Suprapubic skin (tissue), 4 donors: ENCODE measurements at places on chromosomes 6 and 20.

DNA sequence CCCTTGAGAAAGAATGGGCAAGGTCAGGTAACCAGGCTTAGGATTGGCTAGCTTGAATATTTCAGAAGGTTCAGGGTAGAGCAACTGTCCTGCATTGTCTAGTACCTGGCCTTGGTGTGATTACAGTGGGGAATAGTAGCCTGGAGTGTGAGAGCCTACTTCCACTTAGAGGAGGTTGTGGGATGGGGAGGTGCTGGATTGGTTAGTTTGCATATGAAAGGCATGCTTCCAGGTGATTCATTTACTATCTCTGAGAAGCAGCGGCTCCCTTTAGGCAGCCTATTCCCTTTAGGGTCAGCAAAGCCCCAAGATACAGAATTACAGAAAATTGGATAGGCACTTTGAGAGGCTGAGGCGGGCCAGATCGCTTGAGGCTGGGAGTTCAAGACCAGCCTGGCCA lies 25.0 kb upstream of the SCGN start:
- no peak for DNase-seq

DNA sequence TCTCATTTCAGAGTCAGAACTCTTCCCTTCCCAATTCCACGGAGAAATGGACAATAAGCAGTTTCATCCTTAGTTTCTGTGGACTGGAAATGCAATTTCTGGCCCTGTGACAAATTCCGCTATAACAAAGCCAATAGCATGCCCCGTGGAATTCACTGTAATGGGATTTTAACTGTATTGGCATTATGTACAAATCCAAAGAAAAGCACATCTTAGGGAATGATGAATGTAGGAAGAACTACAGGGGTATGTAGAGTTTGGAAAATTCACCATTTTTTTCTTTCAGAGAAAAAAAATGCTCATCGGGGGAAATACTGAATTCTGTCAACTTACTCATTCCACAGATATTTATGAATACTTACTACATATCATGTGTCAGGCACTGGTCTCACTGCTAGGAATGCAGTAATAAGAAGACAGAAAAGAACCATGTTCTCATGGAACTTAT lies 43.5 kb downstream of the KIF6 start:
- DNase-seq = no peak

- DNase-seq = no peak
Observed at GRCh38 chr6:89289710-89290109, 25.4 kb downstream of the GABRR2 start.

GRCh38 chr20:45176526-45177267 lies 2.0 kb downstream of the PI3 start:
- no peak for DNase-seq

GRCh38 chr20:44431502-44432234 lies 44.0 kb upstream of the TTPAL start:
- DNase-seq = no peak

DNA sequence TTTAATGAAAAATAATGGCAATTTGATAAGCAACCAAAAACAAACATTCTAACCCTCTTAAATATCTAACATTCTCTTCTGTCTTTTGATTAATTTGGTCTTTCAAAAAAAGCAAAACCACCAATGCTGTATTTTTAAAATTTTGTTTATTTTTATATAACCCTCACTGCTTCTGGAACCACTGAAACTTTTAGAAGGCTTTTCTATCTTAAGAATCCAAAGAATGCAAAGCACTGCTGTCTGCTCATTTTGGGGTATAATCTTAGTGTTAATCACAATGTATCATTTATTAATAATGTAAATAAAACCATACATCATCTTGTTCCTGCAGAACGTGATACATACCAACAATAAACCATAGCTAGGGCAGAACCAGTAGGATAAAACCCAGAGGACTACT lies 14.0 kb downstream of the STK38 start:
- no peak for DNase-seq

GRCh38 chr6:9537381-9537780 lies 877.5 kb downstream of the TFAP2A start:
- no peak for DNase-seq

GRCh38 chr6:123415844-123416468 lies 220.8 kb downstream of the TRDN start:
- DNase-seq = no peak

- no peak for DNase-seq
Observed at GRCh38 chr6:27428502-27428901, 39.9 kb downstream of the ZNF391 start.

DNA sequence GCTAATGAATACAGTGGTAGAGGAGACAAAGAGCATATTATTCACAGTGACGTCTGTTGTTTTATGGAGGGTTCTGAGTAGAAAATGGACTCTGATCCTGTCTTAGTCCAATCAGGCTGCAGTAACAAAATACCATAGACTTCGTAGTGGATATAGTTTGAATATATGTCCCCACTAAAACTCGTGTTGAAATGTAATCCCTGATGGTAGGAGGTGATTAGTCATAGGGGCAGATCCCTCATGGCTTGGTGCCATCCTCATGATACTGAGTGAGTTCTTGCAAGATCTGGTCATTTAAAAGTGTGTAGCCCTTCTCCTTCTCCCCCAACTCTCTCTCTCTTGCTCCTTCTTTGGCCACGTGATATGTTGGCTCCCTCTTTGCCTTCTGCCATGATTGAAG lies 82.5 kb downstream of the CD83 start:
- no peak for DNase-seq

- DNase-seq = no peak
Observed at GRCh38 chr20:24913076-24913628, 35.9 kb upstream of the CST7 start.

- no peak for DNase-seq
Observed at GRCh38 chr6:107314531-107314939, 144.8 kb downstream of the PDSS2 start.

- DNase-seq = no peak
Observed at GRCh38 chr6:20455251-20455940, 53.7 kb downstream of the E2F3 start.

GRCh38 chr6:84728602-84729001 lies 35.8 kb downstream of the TBX18 start:
- no peak for DNase-seq

- no peak for DNase-seq
Observed at GRCh38 chr6:50143011-50143719, 93.4 kb upstream of the DEFB112 start.
